Stimulated activated CD8-positive, alpha-beta memory T cell treated with anti-CD3 and anti-CD28 coated beads, Interleukin-15, amount 100 ng/mL, for 4 hours (primary cell): ENCODE measurements at places on chromosomes 12 and 14.
A peak's percentile ranks its signal among the peaks of the same experiment; 100 is the strongest.

GRCh38 chr12:88202500-88202899 lies 60.4 kb downstream of the TMTC3 start:
- DNase-seq = no peak

GRCh38 chr12:78149459-78149858 lies 318.8 kb downstream of the NAV3 start:
- DNase-seq = no peak

GRCh38 chr12:99372257-99372920 lies 275.2 kb upstream of the GARIN6 start:
- DNase-seq = no peak

- DNase-seq = no peak
Observed at GRCh38 chr12:3274664-3275063, 197.5 kb downstream of the TSPAN9 start.

DNA sequence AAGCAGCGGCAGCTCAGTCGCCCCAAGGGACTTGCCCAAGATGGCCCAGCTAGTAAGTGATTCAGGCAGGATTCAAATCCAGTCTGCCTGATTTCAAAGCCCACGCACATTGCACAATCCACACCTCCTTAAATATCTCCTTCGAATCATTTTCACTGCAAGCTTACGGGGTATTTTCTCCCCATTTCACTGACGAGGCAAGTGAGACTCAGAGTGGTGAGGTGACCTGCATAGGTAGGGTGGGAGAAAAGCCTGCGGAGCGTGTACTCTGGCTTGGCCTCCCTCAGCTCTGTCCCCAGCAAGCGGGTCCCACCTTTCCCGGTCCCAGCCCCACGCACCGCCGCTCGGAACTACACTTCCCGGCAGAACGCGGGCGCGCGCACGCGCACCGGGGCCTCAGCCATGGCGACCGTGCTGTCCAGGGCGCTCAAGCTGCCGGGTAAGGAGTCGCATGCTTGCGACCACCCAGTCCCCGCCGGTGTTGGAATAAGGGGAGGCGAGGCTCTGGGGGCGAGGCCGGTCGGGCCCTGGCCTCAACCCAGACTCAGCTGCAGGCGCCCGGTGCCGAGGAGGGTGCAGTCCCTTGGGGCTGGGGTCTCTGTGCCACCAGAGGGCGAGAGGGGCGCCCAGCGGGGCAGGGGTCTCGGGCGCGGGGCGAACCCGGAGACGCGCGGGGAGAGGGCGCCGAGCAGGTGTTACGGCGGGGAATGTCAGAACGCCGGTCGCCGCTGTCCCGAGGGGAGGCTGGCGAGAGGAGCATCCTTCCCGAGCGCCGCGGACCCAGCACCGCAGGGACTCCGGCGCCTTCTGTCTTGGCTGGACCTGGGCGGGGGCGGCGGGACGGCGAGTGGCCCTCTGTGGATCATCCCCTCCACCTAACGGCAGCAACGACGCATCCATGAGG lies at the start of gene FAM234B:
Gene FAM234B, plus strand, starts transcription at position 380 of the 904 bp plus-strand sequence. Its CDS starts 23 bp downstream, at position 403.
- peak; percentile 50 for DNase-seq

- DNase-seq = no peak
Observed at GRCh38 chr12:84135586-84136279, 776.9 kb downstream of the SLC6A15 start.

DNA sequence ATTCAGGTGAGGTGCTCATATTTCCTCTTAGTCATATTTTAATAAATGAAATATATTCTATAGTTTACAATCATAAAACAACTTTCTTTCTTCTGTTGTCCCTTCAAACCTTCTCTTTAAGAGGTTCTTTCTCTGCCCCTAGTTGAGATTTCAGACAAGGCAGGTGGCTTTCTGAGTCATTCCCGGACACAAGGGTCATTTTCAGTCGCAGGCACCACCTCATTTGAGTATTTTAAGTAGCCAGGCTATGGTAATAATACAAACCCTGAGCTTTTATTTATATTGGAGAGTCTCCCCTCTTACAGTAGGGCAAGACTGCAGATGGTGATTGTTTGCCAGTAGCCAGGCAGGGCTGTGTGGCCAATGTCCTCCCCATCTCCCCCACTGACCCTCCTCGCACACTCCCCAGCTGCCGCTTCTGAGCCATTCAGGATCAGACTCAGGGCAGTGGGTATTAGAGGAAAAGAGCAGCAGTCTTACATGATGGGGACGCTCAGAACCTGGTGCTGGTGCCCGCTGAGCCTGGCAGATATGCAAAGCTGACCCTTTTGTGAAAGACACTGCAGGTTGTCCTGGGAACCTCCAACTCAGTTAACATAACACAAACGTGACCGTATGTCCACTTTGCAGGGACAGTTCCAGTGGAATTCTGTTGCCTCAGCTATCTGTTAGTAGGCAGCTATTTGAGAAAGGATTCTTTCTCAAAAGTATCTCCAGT lies 101.1 kb upstream of the BCL2L14 start:
- DNase-seq = no peak

- no peak for DNase-seq
Observed at GRCh38 chr14:54599966-54600716, 33.2 kb downstream of the SAMD4A start.

GRCh38 chr12:114592946-114593345 lies 91.0 kb downstream of the TBX3 start:
- no peak for DNase-seq

DNA sequence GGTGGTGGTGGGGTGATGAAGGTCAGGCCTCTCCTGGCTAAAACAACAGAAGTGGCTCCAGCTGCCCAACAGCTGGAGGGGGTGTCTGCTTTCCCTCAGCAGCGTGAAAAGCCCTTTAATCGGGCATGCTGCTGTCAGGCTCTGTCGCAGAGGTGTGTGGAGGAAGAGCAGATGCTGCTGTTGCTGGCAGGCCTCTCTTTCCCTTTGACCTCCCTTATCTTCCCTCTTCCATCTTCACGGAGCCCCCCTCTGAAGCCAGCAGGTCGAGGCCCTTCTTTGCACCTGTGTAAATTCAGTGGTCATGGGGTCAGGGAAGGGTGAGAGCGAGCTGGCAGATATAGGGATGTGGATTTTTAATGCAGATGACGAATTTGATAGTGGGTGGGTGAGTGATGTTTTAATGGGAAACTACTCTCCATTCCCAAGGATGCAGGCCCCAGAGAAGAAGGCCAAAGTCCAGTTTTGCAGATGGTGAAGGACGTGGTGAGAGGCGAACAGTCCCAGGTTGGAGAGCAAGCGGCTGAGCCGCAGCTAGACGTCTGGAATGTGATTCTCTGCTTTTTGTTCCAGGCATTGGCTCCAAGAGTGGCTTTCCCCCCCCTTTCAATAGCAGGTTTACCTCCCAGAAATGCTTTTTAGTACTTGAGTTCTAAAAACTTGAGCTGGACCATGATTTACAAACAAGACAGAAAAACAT lies 64.0 kb downstream of the SMOC1 start:
- DNase-seq = no peak

- no peak for DNase-seq
Observed at GRCh38 chr12:124369055-124369826, 74.3 kb downstream of the RFLNA start.

GRCh38 chr14:101859538-101859902 lies 98.0 kb downstream of the PPP2R5C start:
- DNase-seq = no peak

GRCh38 chr12:2794191-2794735 lies 507 bp upstream of the FKBP4 start:
- DNase-seq = no peak

DNA sequence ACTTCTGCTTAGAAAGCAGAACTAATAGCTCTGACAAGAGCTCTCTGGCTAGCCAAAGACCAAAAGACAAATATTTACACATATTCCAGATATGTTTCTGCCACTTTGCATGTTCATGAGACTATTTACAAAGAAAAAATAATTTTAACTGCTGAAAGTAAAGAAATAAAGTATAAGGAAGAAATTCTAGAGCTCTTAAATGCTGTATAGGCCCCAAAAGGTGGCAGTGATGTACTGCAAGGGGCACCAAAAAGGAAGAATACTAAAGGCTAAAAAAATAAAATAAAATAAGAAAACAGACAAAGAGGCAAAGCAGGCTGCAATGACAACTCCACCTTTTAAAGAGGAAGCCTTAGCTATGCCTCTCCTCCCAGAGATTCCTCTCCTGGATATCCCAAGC lies 23.0 kb downstream of the KLRK1 start:
- no peak for DNase-seq

GRCh38 chr12:80272387-80272915 lies 171.6 kb upstream of the PTPRQ start:
- no peak for DNase-seq

GRCh38 chr14:55109836-55110235 lies 19.2 kb upstream of the LGALS3 start:
- DNase-seq = no peak

DNA sequence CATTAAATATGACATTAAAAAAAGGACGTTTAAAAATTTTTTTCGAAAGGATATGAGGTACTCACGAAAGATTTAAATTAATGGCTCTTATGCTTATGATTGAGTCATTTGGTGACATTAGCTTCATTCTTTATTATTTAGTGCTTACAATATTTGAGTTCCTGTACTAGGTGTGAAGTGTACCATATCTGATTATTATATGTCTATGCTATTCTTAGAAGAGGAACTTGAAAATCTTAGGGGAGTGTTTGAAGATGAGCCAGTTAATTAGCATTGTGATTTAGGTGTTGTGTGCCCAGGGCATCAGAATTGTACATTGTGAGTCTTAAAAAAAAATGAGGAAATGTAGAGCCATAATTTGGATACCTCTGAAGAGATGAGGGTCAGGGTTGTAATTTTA lies 118.6 kb downstream of the FUT8 start:
- no peak for DNase-seq

DNA sequence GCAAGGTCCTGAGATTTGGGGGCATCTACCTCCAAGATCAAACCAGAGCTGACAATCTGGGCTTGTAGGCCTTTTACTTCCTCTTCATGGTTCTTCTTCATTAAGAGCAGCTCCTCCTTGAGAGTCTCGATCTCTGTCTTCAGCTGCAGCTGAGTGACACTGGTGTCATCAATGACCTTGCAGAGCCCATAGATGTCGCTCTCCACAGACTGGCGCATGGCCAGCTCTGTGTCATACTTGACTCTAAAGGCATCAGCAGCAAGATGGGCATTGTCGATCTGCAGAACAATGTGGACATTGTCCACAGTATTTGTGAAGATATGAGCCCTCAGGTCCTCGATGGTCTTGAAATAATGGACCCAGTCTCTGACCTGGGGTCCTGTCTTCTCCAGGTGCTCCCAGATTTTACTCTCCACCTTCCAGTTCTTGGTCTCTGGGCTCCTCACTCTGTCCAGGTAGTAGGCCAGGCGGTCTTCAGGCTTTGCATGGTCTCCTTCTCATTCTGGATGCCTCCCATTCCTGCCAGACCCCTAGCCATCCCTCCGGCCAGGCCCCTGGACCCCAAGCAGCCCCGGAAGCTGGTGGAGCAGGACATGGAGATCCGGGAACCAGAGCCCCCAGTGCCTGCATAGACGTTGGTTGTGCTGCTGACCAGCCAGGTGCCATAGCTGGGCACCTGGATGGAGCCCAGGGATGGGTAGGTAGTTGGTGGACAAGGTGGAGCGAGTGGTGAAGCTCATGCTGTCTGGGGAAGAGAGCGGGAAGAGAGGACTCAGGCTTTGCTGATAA lies 141.0 kb downstream of the MSRB3 start:
- no peak for DNase-seq

- DNase-seq = no peak
Observed at GRCh38 chr14:90538716-90539495, 142.1 kb downstream of the CALM1 start.

- no peak for DNase-seq
Observed at GRCh38 chr12:113097716-113098440, 37.7 kb downstream of the RASAL1 start.

DNA sequence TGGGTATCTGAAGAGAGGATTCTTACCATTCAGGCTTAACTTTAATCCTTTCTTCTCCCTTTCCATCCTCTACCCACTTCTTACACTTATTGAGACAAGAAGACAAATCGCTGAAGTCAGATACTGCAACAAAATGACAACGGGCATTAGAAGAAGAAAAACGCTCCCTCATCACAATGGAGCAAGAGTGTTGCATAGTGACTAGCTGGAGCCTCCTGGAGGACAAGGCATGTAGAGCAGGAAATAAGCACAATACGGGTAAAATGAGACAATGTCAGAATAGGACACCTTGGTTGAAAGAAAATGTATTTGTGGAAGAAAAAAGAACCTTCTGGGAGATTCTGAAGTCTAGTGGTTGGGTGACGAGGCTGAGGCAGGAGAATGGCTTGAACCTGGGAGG lies 501.0 kb downstream of the RERGL start:
- no peak for DNase-seq

DNA sequence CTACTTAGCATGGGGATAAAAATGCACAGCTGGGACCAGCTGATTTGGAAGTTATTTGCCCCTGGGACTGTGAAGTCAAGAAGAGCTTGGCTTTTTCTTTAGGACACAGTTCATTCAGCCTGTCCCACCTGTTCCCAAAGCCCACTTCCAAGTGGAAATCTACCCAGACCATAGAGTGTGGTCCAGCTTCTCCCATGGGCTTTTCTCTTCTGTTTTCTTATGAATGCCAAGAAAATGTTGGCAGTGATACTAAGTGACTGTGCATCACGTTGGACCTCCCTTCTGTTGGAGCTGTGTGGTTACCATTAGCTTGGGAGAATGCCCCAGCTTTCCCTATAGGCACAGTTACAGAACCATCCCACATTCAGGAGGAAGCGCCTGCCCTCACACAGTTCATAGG lies 89.4 kb downstream of the NT5DC3 start:
- no peak for DNase-seq

- no peak for DNase-seq
Observed at GRCh38 chr14:103483600-103483999, 39.0 kb downstream of the CKB start.

DNA sequence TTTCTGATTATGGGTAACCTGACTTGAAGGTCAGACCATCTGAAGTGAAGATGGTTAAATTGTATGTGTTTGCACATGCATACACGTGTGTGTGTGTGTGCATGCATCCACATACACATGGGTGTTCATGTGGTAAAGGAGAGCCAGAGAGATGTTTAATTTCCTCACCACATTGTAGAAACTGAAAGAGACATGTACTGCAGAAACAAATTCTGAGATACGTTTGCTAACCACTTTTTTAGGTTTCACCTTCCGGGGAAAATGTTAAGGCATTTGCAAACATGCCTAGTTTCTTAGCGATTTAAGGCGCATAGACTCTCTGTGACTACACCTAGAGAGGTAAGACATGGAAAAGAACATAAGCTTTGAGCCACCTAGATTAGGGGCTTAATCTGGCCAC lies 362.9 kb downstream of the RAD51B start:
- no peak for DNase-seq

- DNase-seq = peak; percentile 17
Observed at GRCh38 chr14:22653012-22653621, 9.0 kb upstream of the OR6J1 start.

DNA sequence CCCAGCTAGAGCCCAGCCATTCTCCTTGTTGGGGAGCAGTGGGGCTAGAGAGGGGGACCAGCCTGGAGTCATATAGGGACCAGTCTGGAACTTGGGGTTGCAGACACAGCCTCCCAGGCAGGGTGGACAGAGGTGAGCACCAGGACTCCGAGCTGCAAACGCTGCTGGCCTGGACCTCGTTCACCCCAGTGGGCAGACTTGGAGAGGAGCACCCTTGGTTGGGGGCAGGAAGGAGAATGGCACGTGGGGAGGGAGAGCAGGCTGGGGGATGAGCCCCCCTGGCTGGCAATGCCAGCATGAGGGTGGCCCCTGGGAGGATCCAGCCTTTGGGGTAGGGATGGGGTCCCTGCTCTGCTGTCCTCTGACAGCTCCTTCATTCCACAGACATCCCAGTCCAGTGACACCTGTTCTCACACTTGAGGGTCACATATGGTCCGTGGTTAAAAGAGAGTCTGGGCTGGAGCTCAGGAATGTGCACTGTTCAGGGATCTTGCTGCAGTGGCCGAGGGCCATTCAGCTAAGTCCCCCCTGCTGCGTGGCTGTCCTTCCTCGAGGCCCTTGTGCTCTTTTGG lies 2.8 kb downstream of the LBHD2 start:
- no peak for DNase-seq

GRCh38 chr12:31742891-31743290 lies 14.1 kb upstream of the AMN1 start:
- DNase-seq = no peak
